Naive B cell (primary cell): ENCODE measurements at places on chromosomes 12 and 14. TPM values are rescaled to one million over a fixed set of nuclear protein-coding genes. Genes with fewer than 3 reads are reported as not detected.

DNA sequence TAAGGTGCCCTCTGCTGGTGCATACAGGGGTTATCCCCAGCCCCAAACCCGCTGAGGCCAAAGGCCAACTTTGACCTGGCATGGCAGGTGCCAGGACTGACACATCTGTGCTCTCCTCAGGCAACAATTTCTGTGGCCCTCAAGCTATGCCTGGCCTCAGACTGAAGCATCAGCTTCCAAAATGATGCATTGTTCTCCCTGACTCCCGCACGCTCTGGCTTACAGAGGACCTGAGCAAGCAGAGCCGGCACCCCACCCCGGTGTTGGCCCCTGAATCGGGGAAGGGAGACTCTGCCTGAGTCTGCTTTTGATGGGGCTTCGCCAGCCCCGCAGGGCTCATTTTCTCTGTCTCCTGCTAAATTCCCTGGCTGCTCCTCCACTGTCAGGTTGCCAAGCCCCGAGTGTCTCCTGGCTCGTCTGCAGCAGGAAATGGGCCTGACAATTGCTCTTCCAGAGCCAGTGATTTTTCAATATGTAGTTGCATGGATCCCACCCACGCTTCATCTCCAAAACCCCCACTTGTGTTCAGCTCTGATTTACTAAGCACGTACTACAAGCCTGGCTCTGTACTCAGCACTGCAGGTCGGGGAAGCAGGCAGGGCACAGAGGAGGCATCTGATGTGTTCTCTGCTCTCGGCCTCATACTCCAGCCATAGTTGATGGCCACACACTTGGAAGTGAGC lies 126.1 kb downstream of the SLC38A6 start:
- no peak overlapping the region for H3K4me3 ChIP-seq
- no peaks in the 10 kb centered on the region for H3K4me1 ChIP-seq
- peaks cover 11% of the 10 kb centered on the region for H3K27me3 ChIP-seq

DNA sequence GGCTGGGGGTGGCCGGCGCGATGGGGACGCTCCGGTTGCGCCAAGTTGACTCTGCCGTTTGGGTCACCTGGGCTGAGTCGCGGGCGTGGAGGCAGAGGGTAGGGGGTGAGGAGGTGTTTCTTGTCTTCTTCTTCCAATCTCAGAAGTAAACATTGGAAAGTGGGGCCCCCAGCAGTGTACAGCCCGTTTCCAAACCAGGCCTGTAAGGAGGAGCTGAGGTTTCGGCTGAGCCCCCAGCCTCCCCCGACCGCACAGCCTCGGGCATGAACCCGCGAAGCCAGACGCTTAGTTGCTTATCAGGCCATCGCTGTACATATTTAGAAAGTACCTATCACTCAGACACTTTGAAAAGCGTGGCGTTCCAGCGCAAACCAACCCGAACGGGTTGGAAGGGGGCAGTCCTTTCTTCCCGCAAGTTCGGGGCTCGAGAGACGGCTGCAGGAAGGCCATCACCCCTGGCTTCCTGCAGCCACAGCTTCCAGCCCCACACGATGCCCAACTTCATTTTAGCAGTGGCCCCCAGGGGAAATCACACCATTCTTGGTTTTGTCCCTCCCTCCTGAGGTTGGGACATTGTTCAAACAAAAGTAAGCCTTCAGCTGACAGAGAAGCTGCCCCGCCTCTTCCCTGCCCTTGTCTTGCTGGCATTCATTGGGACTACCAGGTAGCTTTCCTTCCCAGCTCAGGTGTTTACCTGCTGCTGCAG lies 164.1 kb downstream of the ZFP36L1 start:
- H3K4me1 ChIP-seq: peaks cover 47% of the 10 kb centered on the region
- peak overlapping the region; percentile 76 for H3K4me3 ChIP-seq
- H3K36me3 ChIP-seq: no peaks in the 10 kb centered on the region
- peak overlapping the region; percentile 79 for H3K27ac ChIP-seq

KRT86 gene
- polyA plus RNA-seq: not detected

IL26 gene
- polyA plus RNA-seq: not detected

GRCh38 chr14:26286081-26286912 lies 311.5 kb downstream of the NOVA1 start:
- no peak for DNase-seq
- no peak overlapping the region for H3K4me3 ChIP-seq
- no peaks in the 10 kb centered on the region for H3K4me1 ChIP-seq
- H3K27me3 ChIP-seq: no peaks in the 10 kb centered on the region

GRCh38 chr12:92593734-92594402 lies 108.9 kb upstream of the PLEKHG7 start:
- H3K36me3 ChIP-seq: peaks cover 7% of the 10 kb centered on the region
- H3K4me3 ChIP-seq: peak overlapping the region; percentile 63
- peaks cover 22% of the 10 kb centered on the region for H3K4me1 ChIP-seq
- peak overlapping the region; percentile 100 for H3K27ac ChIP-seq
